ENCODE measurements at places on chromosomes 11 and 22.
A peak's percentile ranks its signal among the peaks of the same experiment; 100 is the strongest.

DNA sequence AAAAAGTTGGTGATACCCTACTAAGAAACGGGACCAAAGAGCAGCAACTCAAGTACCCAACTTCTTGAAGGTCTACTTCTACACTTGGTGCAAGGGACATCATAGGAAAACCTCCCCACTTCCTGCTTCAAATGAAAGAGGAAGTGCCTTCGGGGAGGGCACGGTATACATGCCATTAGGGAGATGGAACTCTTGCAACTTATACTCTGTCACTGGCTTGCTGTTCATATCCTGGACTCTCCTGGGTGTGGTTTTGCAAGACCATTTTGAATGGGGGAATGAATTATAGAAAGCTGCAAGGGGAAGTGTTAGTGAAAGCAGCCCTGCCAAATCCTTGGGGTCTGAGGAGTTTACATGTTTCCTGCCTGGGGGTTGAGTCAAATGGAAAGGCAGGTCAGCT lies 41.9 kb downstream of the CSNK2A3 start:
- DNase-seq = no peak

DNA sequence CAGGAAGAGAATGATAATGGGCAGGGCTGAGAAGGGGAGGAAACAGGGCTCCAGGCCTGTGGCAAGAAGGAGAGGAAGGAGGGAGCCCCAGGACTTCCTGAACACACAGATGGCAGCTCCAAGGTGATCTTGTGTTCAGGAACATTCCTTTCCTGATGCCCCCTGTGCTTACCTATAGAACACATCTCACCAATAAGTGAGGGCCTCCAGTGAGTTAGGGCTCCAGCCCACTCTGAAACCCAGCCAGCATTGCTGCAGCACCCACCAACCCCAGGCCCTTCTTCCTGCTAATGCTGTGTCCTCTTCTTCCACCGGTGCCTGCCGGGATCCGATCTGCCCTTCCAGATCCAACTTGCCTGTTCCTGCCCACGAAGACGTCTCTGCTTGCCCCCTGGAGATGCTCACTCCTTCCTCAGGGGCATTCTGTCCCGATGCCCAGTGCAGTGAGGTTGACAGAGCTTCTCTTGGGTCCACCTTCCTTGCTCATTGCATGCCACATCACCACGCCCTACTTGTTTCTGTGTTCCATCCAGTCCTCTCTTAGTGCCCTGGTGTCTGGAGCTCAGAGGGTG lies 17.4 kb downstream of the ANKK1 start:
- DNase-seq = peak; percentile 6

DNA sequence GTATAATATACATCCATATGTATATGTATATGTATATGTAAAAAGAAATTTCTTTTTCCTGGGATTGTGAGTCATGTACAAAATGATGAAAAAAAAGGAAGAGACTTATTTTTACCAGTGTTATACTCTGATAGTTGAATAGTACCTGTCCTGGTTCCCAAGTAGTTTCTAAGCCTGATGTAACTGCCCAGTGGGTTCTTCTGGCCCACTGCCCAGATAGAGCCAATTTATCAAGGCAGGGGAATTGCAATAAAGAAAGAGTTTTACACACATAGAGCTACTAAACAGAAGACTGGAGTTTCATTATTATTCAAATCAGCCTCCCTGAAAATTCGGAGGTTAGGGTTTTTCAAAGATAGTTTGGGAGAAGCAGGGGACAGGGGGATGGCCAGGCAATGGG lies 29.1 kb upstream of the NARS2 start:
- DNase-seq = no peak

- DNase-seq = no peak
These were observed 2.2 kb downstream of the NCAM1 start for GRCh38 chr11:112963368-112963955.

GRCh38 chr11:61690706-61691379 lies 10.7 kb downstream of the DAGLA start:
- DNase-seq = no peak

GRCh38 chr11:126307706-126308105 lies 3.8 kb downstream of the DCPS start:
- no peak for DNase-seq

GRCh38 chr22:20937794-20938671 lies 20.8 kb downstream of the CRKL start:
- DNase-seq = no peak

GRCh38 chr11:83118814-83119213 lies 38.1 kb upstream of the PCF11 start:
- no peak for DNase-seq

DNA sequence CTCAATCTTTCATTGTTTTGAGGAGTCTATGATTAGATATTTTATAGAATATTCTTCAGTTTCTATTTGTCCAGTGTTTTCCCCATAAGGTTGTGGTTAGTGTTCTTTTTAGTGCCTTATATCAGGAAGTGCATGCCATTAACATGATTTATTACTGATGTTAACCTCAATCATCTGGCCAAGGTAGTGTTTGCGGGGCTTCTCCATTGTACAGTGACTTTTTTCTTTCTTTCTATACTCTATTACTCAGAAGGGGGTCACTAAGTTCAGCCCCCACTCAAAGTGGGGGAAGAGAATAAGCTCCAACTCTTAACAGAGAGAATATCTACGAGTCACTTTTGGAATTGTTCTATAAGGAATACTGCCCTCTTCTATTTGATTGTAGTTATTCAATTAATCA lies 415.8 kb downstream of the DYNC2H1 start:
- no peak for DNase-seq

- DNase-seq = no peak
These were observed 46.5 kb downstream of the FEZ1 start for GRCh38 chr11:125449565-125449964.

DNA sequence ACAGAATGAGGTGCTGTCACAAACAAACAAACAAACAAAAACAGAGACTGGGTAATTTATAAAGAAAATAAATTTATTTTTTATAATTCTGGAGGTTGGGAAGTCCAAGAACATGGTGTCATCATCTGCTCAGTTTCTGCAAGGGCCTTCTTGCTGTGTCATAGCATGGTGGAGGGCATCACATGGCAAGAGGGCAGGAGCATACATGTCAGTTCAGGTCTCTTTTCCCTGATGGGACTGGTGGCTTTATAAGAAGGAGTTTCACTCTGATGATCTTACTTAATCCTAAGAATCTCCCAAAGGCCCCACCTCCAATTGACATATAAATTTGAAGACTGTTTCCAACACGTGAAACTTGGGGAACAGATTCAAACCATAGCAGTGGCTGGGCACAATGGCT lies 135.7 kb downstream of the NECTIN1 start:
- DNase-seq = no peak

- no peak for DNase-seq
These were observed 47.2 kb upstream of the SYT7 start for GRCh38 chr11:61627850-61628661.

GRCh38 chr22:23898006-23898974 lies 4.1 kb downstream of the MIF start:
- no peak for DNase-seq

GRCh38 chr11:85724748-85725465 lies 38.9 kb upstream of the CCDC89 start:
- DNase-seq = no peak

- no peak for DNase-seq
These were observed 388 bp upstream of the MUS81 start for GRCh38 chr11:65859812-65860277.

- no peak for DNase-seq
These were observed 69.0 kb downstream of the UBASH3B start for GRCh38 chr11:122724520-122724919.

GRCh38 chr11:75077316-75077715 lies 19.4 kb downstream of the OR2AT4 start:
- no peak for DNase-seq

- no peak for DNase-seq
These were observed 15.5 kb upstream of the TAB1 start for GRCh38 chr22:39383841-39384625.

GRCh38 chr11:45527898-45528297 lies 137.5 kb downstream of the CHST1 start:
- DNase-seq = no peak

GRCh38 chr11:122851366-122851966 lies 13.2 kb downstream of the CRTAM start:
- DNase-seq = no peak

DNA sequence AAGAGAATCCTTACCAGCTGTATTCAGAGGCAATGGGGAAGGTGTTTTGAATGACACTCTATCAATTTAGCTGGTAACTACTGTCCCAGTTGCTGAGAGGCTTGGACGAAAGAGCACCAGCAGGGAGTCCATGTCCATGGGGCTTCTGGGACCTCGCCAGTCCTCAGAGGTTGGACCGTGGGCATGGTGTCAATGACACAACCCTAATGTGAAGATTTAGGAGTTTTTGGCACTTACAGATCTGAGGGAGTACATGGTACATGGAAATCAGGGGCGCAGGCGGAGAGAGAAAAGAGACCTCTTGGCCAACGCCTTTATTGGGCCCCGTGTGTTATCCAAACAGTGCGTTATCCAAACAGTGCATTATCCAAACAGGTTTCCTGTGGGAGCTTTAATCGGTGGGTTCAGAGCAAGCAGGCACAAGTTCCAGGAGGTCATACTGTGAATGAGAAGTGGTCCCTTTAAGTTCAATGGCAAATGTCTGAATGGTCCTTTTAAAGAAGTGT lies 169.1 kb upstream of the B3GAT1 start:
- DNase-seq = no peak

- DNase-seq = no peak
These were observed 361.3 kb downstream of the GRM5 start for GRCh38 chr11:88704485-88704884.

DNA sequence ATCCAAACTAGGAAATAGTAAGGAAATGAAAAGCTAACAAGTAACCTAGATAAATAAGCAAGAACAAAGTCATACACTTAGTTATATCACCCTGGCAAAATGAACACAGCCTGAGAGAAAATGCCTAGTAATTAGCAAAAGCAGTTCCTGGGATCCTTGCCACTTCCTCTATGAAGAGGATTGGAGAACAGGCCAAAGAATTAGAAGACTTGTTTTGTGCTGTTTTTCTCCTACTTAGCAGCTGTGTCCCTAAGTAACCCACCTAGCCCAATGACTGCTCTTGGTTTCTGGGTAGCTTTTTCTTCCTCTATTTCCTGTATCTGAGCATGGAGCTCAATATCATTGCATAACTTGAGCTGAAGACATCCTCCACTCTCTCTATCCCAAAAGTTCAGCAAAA lies 713.9 kb downstream of the ETS1 start:
- DNase-seq = no peak

DNA sequence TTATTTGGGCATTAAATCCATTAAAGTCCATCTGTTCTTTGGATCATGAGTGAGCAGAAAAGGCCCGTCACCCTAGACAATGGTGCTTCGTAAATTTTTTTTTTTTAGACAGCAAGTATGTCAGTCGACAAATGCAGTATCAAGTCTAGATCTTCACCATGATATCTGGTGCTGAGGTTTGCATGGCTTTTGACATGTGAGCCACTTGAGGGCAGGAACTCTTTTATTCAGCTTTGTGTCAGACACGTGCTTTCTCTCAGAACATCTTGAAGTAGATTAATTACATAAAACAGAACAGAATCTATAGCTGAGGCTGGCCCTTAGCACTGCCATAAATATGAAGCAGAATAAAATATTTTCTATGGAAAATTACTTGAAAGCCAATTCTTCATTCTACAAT lies 62.9 kb upstream of the CARD18 start:
- no peak for DNase-seq

GRCh38 chr22:28630177-28630574 lies 49.5 kb downstream of the TTC28 start:
- no peak for DNase-seq

GRCh38 chr11:102990145-102990544 lies 34.6 kb upstream of the MMP13 start:
- DNase-seq = no peak

DNA sequence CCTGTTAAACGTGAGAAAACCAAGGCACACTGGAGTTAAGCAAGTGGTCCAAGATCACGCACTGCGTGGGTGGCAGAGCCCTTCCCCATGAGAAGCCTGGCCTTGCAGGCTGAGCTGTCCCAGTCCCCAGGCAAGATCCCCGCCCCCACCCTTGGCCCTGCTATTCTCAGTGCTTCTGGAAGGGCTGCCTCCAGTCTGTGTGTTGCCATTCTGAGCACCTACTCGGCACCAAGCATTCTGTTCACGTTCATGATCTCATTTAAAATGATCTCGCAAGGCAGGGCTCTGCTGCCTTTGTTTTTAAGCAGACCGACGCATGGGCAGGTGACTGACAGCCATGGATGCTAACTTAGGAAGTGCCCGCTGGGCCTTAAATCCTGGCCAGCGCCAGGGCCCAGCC lies 62.8 kb downstream of the PHF21B start:
- DNase-seq = no peak

- no peak for DNase-seq
These were observed 31.1 kb downstream of the BMAL1 start for GRCh38 chr11:13308704-13309103.

DNA sequence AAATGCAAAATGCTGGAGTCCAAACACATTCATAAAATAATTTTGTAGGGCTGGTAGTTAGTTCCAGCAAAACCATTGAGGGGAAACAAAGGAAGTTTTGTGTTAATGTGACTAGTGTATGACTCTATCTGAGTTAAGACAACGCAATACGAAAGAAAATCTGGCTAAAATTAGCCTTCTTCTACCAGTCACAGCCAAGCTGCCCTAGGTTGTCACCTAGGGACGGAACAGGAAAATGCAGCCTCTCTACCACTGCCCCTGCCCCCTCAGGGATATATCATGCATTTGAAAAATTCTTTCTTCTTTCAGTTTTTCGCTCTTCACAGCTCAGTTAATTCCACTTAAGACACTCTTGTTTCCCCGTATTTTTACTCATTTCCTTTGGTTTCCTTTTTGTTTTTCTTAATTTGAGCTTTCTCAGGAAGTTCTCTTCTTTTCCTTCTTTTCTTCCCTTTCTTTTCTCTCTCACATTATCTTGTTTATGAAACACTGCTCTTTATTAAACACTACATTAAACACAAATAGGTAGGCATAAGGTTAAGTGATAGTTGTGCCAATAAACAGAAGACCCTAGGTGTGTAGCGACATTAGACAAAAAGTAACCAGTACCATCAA lies 30.6 kb downstream of the KIRREL3 start:
- no peak for DNase-seq

DNA sequence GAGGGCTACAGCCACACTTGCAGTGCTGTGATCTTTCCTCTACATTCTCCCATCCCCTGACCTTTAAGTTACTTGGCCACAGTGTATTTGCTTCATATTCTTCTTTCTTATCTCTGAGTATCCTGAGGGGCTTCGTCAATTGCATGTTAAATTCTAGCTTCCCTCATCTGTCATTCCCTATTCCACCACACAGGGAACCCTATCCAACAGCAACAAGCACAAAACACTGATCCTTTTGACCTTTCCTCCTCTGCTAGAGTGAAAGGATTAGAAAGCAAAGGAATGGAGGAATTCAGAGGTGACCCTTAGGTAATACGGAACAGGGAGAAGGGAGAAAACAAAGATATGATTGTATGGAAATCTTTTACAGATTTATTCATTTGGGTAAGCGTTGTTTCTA lies 1061.7 kb upstream of the TENM4 start:
- DNase-seq = no peak

- DNase-seq = no peak
These were observed 6.8 kb upstream of the OR2AT4 start for GRCh38 chr11:75103380-75104026.

- DNase-seq = no peak
These were observed 20.4 kb upstream of the APOBEC3A start for GRCh38 chr22:38937036-38937435.
